ENCODE measurements at places on chromosomes 4 and X. TPM values are rescaled to one million over a fixed set of nuclear protein-coding genes. Genes with fewer than 3 reads are reported as not detected.

DNA sequence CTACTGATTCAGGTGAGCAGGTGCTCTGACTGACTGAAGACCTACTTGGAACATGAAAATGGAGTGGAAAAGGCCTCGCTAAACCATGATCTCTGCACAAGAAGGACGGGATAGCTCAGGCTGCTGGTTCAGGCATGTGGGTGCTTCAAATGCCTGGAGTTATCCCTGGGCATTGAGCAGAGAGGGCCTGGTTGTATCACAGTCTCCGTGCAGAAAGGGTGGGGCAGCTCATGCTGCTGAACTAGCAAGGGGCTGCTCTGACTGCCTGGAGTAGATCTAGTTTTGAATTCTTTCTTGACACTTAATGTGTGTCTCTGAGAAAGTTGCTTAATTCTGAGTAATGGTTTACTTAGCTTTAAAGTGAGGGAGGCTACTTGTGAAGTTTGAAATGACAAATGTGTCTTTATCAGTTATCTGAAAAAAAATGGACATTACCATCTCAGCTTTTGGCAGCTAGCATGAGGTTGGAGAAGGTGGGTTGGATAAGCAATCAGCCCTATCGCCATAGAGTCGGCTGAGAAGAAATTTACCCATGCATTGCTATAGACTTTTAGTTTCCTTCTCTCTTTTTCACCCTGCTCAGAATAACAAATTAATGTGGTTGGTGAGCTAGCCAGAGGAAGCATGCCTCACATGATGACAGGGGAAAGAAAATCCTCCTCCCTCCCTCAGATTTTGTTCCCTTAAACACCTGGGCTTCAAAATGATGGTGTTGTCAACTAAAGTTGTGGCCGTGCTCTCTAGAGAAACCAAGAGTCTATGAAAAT lies 832.4 kb downstream of the STIM2 start:
- DNase-seq = no peak

DNA sequence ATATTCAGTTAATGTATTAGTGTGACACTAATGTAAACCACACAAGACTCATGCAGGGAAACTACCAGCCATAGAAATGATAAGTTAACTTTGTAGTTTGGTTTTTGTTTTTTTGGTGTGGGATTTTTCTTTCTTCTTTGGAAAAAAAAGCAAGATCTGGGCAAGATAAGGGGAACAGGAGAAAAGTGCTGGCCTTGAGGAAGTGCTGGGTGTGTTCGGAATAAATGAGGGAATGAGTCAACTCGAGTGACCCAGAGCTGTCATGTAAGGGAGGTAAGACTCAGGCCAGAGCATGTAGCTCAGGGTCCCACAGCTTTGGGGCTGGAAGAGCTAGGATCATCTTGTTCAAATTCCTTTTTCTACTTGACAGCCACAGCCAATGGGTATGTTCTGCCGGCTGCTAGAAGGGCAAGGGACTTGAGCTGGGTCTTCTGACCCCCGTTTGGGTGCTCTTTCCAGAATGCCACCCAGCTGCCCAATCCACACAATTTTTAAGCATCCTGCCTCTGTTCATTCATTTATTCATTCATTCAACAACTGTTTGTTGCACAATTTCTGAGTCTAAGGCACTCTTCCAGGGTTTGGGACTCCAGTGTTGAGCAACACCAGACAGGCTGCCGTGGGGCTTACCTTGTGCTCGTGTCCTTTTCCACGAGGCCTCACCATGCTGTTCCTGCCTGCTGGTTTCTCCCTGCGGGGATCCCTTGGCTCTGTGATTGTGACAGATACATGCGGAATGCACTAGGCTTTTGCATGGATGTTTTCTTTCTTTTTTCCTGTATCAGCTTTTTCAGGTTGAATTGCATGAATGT lies 54.5 kb downstream of the CLDN34 start:
- DNase-seq = no peak

DNA sequence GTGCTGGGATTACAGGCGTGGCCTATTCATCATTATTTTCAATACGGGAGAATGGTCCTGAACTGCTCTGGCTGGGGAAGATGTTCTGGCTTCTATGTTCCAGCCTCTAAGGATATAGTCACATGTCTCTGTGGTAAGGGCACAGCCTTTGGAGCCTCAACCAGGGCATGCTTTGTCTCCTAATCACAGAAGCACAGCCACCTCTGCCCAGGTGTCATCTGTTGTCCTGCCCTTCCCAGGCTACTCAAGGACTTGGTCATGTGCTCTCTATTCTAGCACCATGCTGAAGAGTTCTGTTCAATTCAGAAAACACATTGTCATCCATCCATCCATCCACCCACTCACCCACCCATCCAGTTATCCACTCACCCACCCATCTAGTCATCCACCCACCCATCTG lies 29.5 kb downstream of the ASMTL start:
- no peak for DNase-seq

DNA sequence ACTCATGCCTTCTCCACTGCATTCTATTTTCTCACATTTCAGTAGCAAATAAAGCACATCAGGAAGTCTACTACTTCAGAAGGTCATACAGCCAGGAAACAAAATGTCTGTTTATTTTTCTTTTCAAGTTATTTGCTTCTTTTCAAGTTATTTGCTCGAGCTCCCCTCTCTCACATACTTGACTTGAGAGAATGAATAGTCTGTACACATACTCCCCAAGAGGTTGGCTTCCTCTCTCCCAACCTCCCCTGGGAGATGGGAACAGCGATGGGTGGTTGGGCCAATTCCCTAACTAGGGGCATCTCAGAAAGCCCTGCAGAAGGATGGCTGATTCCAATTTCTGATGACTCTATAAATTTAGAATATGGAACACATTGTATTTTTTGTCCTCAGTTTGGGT lies 64.7 kb upstream of the PTPN13 start:
- no peak for DNase-seq

GRCh38 chrX:69884210-69884609 lies 165.5 kb downstream of the AWAT2 start:
- DNase-seq = no peak

GRCh38 chr4:1630266-1630665 lies 53.8 kb downstream of the FAM53A start:
- no peak for DNase-seq

Gene CLIC2
- 0.06 TPM for total RNA-seq

Gene ATP2B3
- 0.05 TPM for total RNA-seq

Data from SJCRH30 (cell line).